ENCODE measurements at places on chromosomes 11 and 22.

DNA sequence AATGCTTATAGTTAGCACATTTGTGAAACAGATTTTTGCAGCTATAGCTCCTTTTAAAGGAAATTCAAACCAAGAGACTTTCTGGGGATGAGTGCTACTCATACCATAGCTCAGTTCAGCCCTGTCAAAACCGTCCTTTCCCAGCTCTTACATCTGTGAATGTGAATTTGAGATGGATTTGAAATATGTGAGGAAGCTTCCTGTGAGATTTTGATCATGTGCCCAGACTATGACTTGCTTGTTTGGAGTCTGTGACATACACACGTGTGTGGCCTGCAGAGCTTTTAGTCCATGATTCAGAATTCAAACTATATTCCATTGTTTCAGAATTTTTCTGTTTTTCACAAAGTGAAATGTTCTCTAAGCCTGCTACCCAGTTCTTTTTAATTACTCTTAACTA, 4.4 kb upstream of the MMP1 start:
- DNase-seq, result peak; percentile 52

DNA sequence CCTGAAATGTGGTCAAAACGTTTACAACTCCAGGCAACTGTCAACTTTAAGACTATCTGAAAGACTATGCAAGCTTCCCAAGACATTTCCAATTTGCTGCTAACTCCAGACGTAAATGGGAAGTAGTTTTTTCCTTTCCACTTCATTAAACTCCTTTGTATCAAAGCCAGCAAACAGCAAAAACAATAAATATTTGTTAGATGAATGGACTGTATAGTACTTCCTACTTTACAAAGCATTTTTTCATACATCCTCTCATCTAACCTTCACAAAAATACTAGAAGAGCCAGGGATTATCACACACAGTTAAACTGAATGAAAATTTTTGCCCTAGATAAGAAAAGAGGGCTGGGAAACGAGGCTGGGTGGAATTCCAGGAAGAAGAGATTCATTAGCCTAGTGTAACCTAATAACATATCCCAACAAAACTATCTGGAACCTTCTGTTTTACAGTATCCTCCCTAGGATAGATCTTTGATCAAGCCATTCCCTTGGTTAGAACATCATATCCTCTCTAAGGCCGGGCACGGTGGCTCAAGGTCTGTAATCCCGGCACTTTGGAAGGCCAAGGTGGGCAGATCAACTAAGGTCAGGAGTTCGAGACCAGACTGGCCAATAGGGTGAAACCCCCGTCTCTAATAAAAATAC, 10.4 kb downstream of the NUP98 start:
- no peak for DNase-seq

GRCh38 chr11:67239783-67240575, 26.3 kb upstream of the GRK2 start:
- DNase-seq, result peak; percentile 99

DNA sequence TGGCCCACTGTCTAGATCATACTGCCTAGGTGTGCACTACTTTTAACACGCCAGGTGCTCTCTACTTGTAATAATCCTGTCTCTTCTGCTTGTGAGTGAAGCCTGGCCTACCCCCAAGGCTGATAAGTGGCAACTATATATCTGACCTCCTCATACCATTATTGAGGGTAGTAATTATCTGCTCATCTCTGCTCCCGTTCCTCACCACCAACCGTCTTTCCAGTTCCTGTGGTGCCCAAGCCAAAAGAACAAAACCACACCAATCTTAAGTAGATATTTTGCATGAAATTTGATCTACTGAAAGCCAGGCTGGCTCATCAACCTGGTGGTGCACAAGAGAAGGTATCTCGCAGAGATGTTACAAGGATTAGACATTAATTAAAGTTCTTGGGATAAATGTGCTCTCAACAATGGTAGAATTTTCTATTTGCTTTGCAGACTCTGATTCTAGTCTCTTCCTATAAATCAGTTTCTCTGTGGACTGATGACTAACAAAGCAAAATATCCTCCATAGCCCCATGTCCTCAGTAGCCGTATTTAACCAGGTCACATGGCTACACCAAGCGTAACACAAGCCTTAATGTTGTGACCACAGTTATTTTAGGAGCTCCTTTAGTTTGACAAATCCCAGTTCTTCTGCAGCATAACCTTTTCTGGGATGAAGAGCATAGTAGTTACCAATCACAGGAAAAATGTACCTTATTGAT, 267.2 kb downstream of the NTM start:
- no peak for DNase-seq

GRCh38 chr11:63961608-63962412, 12.6 kb upstream of the COX8A start:
- no peak for DNase-seq

GRCh38 chr11:83456075-83456474, 169.9 kb upstream of the CCDC90B start:
- no peak for DNase-seq

- peak; percentile 7 for DNase-seq
These were observed at the start of gene SLC6A5 for GRCh38 chr11:20599221-20600019. Gene SLC6A5 (plus strand): TSS chr11:20599608. CDS start chr11:20599673, 65 bp downstream.

GRCh38 chr11:103659743-103660142, 376.7 kb upstream of the DDI1 start:
- DNase-seq, result no peak

GRCh38 chr11:1746956-1747752, 3.2 kb downstream of the IFITM10 start:
- DNase-seq, result no peak

DNA sequence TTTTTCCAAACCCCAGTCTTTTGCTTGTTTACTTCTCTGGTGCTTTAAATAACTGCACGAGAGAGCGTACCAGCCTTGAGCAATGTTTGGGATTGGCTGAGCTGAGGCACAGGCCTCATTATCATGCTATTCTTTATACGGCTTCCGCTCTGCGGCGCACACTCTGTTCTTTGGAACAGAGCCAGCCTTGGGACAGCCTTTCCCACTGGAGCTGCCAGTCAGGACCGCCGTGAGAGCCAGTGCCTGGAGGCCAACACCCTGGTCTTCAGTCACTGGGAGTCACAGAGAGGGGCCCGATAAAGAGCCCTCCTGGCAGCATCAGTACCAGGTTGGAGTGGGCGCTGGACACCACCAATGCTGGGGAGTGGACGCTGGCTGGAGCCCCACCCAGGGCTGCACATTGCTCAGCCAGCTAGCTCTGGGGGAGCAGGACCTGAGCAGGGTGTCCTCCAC, 125.6 kb downstream of the BCR start:
- DNase-seq, result no peak

DNA sequence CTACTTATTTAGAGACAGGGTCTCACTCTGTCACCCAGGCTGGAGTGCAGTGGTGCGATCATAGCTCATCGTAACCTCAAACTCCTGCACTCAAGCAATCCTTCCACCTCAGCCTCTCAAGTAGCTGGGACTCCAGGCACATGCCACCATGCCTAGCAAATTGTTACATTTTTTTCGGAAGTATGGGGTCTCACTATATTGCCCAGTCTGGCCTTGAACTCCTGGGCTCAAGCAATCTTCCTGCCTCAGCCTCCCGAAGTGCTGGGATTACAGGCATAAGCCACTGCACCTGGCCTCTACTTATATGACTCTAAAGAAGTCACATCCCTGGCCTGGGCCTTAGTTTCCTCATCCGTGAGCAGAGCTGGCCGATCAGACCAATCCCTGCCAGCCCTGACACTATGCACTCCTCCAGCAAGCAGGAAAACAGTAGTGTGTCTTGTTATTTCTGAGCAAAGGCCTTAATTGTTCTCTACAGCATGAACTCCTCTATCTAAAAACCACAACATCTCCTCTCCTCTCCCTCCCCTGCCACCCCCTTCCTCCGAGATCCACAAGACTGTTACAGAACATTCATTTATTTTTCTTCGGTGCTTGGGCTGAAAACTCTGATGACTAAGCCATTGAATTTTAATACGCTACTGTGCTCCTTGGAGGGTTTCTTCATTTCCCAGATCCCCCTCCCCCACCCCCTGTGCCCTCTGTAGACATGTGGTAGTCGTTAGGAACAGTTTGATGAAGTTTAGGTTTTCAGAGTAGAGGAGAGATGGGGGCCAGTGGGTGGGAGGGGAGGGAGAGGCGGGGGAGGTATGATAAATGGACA, 91.5 kb downstream of the ABTB2 start:
- peak; percentile 57 for DNase-seq

DNA sequence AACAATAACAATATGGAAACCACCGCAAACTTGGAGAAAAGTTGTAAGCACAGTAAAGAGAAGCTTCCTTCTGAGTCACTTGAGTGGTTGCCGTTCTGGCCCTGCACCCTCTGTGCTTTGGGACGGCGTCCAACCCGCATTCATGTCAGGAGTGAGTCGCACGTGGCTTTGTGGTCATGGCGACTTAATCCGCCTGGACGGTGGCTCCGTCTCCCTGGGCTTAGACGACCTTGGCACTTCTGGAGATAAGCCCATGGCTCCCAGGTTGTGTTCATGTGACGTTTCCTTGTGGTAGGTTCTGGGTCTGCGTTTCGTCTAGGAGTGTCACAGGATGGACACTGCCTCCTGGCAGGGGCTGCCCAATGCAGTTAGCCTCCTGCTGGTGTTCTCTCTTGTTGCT, 40.5 kb downstream of the TPCN2 start:
- no peak for DNase-seq
